PC-9 (cell line): ENCODE measurements at places on chromosomes 2 and 18. TPM values are rescaled to one million over a fixed set of nuclear protein-coding genes. Genes with fewer than 3 reads are reported as not detected.

PHLPP1 gene
- total RNA-seq, result 21.1 and 21.3 TPM in 2 replicates

- DNase-seq, result no peak
Measured at GRCh38 chr2:979069-979928, 28.6 kb downstream of the SNTG2 start.

GRCh38 chr2:21633466-21633865 is 509.7 kb downstream of the TDRD15 start:
- DNase-seq, result no peak

DNA sequence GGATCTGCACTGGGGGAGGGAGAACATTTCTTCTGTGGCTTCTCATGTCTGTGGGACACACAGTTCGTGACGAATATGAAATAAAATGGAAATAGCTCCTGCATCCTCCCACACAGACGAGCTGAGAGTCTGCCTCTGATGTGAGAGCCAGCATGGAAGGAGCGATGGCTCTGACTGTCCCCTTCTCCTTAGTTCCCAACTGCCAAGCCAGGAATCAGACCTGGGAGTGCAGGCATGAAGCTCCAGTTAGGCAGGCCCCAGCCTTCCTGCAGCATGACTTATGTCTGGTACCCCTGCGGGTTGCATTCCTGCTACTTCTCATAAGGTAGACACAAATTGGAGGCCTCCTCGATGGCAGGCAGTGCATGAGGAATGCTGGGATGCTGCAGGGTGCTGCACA is 56.2 kb downstream of the PRKCE start:
- DNase-seq, result no peak

DNA sequence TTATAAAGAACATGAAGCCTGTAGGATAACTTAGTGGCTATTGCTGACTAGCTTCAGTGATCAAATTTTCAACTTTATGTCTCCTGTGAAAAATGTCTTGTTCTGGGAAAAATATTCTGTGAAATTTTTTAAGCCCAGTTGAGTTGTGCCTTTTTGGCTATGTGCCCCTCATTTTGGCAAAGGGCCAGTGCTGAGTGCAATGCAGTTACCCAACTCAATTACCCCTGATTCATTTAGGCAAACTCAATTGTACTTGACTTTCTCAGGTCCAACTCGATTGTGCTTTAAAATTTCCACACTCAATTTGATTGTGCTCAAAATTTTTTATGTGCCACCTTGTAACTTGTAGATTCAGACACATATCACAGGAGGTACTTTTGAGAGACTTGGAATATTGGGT is 548.8 kb upstream of the NRP2 start:
- no peak for DNase-seq

CACNB4 gene
- 0.73 and 0.98 TPM in 2 replicates for total RNA-seq

DNA sequence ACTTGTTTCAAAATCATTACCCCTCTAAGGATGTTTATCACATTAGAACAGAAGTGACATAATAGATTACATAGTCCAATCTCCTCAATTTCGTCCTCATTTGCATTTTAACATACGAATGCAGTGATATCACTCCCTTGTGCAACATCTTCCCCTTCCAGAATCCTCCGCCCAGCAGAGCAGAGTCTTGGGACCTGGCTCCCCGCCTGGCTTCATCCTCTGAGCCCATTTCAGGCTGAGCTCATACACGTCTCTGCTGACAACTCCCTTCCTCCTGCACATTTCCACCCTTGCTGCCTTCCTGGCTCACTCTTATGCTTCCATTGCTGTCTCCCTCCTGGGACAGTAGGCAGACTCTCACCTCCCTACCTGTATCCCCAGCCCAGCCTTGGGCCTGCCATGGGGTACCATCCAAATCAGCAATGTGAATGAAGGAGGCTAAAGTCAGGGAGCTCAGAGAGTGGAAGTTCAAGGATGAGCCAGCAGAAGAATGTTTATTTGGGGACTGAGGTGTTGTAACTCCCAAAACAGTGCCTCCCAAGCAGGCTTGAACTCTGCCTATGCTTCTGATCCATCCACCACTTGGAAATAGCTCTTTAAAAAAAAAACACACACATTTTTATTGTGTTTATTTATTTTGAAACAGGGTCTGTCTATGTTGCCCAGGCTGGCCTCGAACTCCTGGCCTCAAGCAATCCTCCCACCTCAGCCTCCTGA is 165.2 kb downstream of the TMEM200C start:
- DNase-seq, result no peak

POTEJ gene
- not detected in 2 replicates for total RNA-seq

GRCh38 chr2:178635897-178636296 is 155.6 kb downstream of the PLEKHA3 start:
- no peak for DNase-seq

DNA sequence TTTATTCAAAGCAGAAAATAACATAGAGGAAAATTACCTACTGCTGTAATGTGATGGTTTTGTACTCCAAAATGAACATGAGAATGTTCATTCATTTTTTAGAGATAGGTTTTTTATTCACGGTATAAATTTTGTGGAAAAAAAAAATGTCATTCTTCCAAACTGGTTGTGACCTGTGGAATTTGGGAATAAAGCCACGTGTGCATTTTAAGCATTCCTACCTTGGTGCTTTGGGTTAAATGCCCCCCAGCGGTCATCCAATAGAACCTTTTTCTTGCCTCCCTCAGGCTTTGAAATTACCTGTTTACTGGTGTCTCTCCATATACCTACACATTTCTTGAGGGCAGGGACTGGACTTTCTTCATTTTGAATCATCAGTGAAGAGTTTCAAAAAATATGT is 740.7 kb downstream of the DPP10 start:
- DNase-seq, result no peak

DNA sequence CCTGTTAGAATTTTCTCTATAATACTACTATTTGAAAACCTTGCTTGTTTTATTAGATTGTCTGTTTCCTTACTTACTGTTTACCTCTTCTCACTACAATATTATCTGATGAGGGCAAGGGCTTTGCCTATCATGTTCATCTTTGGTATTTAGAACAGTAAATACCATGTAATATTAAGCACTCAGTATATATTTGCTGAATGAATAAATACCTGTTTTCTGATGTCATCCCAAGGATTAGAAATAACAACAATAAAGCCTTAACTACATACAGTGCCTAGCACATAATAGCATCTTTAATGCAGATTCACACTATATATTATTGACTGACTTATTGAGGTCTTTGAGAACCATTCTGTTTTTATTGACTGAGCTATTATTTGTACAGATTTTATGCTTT is 142.1 kb downstream of the TMEM247 start:
- DNase-seq, result no peak
